ENCODE measurements at places on chromosomes 6 and 20. TPM values are rescaled to one million over a fixed set of nuclear protein-coding genes. Genes with fewer than 3 reads are reported as not detected.

Gene HLA-DQB2
- not detected for total RNA-seq

Gene GTF2H4
- 50.0 TPM for total RNA-seq

Gene SOBP
- 12.6 TPM for total RNA-seq

Gene BMP2
- total RNA-seq = 7.3 TPM

Gene CALHM6
- total RNA-seq = not detected

Gene HLA-DQB1
- 6.6 TPM for total RNA-seq

Gene FKBP1A
- total RNA-seq = 128 TPM

Gene SERINC3
- total RNA-seq = 32.9 TPM

DNA sequence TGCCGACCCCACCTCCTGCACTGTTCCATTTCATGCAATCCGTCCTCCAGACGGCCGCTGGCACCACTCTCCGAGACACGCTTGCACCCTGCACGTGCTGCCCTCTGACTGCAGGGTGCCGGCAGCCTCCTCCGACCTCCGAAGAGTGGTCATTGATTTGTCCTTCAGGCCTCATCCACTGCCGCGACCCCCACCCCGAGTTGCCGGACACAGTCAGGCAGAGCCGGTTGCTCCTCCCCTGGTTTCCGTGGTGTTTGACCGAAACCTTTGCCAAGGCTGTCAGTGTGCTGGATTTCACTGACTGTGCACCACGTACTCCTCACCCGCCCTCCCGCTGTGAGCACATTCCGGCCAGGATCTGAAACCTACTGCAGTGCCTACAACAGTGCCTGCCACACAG, 156.4 kb upstream of the PDE10A start:
- no peak overlapping the region for H3K27ac ChIP-seq
- no peaks in the 10 kb centered on the region for H3K27me3 ChIP-seq
- peak; percentile 41 for DNase-seq
- peaks cover 37% of the 10 kb centered on the region for H3K4me1 ChIP-seq
- H3K4me3 ChIP-seq = no peak overlapping the region
- H3K36me3 ChIP-seq = no peaks in the 10 kb centered on the region

DNA sequence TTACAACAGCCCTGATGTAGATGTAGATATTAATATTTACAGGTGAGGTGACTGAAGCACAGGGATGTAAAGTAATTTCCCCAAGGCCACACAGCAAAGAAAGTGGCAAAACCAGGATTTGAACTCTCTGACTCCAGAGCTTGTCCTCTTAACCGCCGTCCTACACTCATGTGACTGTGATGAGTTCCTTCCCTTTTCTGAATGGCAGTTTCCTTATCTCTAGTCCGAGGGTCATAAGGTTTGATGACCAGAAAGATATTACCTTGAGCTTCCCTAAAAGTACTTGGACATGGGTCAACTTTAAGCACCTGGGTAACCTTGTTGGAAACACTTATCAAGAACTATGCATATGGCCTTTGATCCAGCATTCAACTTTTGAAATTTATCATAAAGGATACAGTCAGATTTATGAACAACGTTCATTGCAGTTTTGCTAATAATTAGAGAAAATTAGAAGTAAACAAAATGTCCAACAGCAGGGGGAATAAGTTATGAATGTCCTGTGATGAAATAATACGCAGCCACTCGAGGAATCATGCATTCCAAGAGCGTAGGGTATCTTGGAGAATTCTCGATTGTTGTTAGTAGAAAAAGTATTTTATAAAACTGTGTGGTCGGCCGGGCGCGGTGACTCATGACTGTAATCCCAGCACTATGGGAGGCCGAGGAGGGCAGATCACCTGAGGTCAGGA, 2.3 kb upstream of the TLDC2 start:
- no peaks in the 10 kb centered on the region for H3K36me3 ChIP-seq
- no peaks in the 10 kb centered on the region for H3K27me3 ChIP-seq
- no peaks in the 10 kb centered on the region for H3K4me1 ChIP-seq

DNA sequence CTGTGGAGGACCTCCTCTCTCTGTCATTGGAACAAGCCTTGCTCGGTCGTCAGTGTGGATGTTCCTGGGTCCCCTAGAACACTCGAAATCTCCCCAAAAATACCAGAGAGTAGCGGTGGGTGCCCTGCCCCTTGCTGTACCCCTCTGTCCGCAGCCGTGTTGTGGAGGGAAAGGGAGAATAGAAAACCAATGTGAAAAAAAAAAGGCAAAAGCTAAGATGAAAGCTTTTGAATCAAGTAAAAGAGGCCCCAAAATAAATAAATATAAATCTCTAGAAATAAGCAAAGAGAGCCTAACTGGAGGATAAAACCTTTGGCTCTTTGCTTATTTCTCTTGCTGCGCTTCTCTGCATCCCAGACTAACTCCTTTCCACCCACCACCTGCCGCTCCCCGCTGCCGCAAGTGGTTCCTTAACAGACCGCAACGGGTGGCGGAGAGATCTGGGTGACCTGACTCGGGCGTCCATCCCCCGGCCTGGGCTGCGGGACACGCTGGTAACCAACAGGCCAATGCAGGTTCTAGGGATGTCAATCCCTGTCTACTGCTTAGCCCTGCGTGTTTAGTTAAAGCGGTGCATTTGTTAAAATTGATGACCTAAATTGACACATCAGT, 110.0 kb downstream of the GPX5 start:
- peaks cover 66% of the 10 kb centered on the region for H3K27me3 ChIP-seq
- peak; percentile 55 for DNase-seq
- no peaks in the 10 kb centered on the region for H3K36me3 ChIP-seq
- peak overlapping the region; percentile 76 for H3K4me3 ChIP-seq
- H3K27ac ChIP-seq = no peak overlapping the region
- H3K4me1 ChIP-seq = peaks cover 5% of the 10 kb centered on the region

- H3K4me1 ChIP-seq = no peaks in the 10 kb centered on the region
- no peaks in the 10 kb centered on the region for H3K36me3 ChIP-seq
- no peak for DNase-seq
- no peak overlapping the region for H3K4me3 ChIP-seq
Observed at GRCh38 chr6:17336425-17336824, 55.3 kb downstream of the RBM24 start.

DNA sequence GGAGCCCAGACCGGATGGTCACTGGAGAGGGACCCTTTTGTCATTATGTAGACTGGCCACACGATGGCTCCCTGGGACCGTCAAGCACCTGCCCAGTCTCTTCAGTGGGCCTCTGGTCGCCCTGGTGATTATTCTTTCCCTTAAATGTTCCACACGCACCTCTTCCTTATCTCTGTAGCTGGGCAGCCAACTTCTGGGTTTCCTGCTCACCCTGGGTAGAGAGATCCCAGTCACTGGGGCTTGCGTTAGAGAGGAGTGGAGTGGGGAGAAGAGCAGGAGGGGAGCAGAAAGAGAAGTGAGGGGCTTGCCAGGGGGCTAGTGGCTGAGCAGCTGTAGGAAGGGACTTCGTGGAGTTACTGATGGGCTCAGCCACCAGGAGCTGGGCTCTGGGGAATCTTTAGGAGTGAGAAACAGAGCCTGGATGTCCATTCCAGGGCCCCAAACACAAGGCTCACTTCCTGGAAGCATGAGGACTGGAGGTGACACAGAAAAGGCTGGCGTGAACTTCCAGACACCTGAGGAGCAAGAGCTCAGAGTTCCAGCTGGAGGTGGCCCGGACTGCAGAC, 150.1 kb downstream of the DHX35 start:
- no peaks in the 10 kb centered on the region for H3K36me3 ChIP-seq
- no peak overlapping the region for H3K27ac ChIP-seq
- no peak overlapping the region for H3K4me3 ChIP-seq
- peak; percentile 89 for DNase-seq
- peaks cover 43% of the 10 kb centered on the region for H3K4me1 ChIP-seq

GRCh38 chr6:149050160-149050559, 267.4 kb upstream of the TAB2 start:
- no peaks in the 10 kb centered on the region for H3K27me3 ChIP-seq
- H3K4me1 ChIP-seq = peaks cover 7% of the 10 kb centered on the region
- DNase-seq = no peak
- no peak overlapping the region for H3K27ac ChIP-seq
- H3K36me3 ChIP-seq = no peaks in the 10 kb centered on the region
- no peak overlapping the region for H3K4me3 ChIP-seq

DNA sequence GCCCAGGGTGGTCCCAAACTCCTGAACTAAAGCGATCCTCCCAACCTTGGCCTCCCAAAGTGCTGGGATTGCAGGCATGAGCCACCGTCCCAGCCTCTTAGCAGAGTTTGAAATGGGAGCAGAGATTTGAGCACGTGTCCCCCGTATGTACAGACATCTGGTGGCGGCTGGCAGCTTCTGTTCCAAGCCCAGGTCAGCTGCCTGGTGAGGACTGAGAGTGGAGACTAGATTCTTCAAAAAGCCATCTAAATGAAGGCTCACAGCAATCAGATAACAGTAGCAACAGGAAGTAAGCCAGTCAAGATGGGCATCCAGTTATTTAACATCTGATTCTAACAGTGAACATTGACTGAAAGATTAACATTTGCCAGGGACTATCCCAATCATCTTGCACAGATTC, 128.1 kb upstream of the AKAP12 start:
- H3K36me3 ChIP-seq = no peaks in the 10 kb centered on the region
- no peak overlapping the region for H3K27ac ChIP-seq
- no peak for DNase-seq
- H3K4me1 ChIP-seq = no peaks in the 10 kb centered on the region
